Fibroblast of the aortic adventitia (primary cell): ENCODE measurements at places on chromosomes 11 and 22. TPM values are rescaled to one million over a fixed set of nuclear protein-coding genes. Genes with fewer than 3 reads are reported as not detected.

- no peak for DNase-seq
Measured at GRCh38 chr11:118648291-118648690, 31.2 kb downstream of the TREH start.

DNA sequence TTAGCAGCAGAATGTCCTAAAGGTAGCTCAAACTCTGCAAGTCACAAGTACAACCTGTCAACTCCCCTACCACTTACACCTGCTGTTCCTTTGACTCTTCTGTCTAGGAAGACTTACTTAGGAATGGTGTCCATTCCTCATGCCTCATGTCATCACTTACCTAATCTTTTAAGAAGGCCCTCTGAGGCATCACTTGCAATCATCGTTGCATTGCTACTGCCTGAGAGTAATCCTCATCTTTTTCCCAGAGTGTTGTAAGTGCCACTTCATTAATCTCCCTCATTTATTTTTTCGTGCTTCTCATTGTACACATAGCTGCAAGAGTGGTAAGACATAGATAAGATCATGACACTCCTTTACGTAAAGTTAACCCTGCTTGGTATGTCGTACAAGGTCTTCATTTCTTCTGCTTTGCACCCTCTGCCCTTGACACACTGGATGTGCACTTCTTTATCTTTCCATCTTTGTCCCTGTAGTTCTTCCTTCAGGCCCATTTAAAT is 54.6 kb downstream of the SFI1 start:
- DNase-seq = no peak

DNA sequence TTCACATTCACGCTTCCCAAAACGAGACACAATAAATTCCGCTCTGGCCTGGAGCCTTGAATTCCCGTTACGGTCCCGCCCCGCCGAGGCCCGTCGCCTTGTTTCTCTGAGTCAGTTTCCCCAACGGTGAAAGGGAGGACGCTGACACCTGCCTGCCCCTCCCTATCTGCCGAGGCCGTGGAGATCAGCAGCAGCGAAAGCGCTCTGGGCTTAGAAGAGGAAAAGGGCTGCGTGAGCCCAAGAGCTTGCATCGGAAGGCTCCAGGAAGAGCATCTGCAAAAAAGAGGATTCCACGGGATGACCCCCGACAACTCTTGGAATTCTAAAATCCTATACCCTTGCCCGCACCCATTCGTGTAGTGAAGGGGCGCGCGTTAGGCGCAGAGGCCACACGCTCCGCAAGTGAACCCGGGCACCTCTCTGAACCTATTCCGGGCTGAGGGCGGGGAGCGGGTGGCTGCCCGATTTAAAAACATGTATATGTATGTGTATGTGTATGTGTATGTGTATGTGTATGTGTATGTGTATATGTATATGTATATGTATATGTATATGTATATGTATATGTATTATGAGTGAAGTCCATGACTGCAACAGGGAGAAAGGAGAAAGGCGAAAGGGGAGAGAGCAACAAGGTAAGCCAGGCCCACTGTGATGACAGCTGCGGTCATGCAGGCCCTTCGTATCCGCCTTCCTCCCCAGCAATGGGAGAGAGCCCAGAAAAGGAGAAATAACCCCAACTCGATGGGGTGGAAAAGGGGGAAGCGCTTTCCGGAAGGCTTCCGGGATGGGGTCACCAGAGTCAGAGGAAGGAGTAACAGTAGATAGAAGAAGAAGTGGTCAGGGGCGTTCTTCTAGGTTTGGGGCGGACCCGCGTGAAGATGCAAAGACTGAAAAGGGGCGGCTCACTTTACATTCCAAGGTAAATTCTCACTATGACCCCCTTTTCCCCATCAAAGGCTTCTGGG is 948 bp upstream of the MRTFA start:
- no peak for DNase-seq

DNA sequence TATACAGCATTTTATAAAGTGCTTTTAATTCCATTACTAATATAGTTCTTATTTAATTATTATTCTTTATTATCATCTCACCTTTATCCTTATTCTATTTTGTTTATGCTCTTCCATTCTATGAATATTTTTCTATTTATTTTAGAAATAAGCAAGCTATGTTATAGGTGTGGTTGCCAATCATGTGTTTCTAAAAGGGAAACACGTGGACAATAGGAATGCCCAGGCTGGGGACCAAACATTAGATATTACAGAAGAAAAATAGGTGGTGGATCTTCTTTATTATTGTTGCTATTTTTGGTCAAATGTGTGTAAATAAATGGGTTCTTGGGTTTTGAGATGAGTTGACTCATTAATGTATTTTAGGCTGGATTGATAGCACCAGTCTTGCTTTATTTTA is 438.3 kb downstream of the RAB38 start:
- DNase-seq = no peak

DNA sequence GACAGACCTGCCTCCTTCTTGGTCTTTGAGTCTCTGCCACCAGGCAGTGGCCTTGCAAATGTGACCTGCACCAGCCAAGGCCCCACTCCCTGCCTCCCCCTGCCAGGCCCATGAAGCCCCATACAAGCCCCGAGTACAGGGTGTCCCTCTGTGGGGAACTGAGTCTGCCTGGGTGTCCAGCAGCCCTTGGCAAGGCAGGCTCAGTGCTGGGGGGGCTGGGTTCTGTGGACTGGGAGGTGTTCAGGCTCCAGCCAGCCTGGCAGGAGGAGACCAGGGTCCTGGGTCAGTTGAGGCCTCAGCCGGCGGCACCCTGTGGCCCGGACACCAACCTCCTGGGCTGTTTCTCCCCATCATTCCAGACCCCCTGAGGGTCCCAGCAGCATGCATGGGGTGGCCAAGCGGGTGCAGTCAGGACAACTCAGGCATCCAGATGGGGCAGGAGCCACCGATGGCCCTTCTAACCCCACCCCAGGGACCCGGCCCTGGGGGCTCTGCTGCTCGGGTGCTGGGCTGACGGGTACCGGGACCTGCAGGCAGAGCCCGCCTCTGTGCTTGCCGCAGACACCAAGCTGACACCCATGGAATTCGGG is 5.7 kb downstream of the MUC5AC start:
- DNase-seq = no peak

DNA sequence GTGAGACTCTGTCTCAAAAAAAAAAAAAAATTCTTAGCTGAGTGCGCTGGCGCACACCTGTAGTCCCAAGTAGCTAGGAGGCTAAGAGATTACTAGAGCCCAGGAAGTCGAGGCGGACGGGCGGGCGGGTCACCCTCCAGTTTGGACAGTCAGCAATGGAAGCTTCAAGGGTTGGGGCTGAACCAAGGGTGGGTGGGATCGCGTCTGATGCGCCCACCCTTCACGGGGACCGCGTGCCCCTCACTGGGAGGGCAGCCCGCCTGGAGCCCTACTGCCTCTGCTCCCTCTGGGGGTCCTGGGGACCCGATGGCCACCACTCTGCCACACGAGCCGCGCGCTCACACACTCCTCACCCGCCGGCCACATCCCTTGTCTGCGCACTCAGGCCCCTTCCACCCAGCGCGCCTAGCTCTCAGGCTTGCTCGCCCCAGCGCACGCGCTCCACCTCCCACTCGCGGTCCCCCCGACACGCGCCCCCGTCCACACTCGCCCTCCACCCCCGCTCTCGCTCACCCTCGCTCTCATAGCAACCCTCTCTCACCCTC is 494 bp downstream of the CHID1 start:
- no peak for DNase-seq

GRCh38 chr11:125807909-125808308 is 20.0 kb downstream of the PATE3 start:
- peak; percentile 58 for DNase-seq

DNA sequence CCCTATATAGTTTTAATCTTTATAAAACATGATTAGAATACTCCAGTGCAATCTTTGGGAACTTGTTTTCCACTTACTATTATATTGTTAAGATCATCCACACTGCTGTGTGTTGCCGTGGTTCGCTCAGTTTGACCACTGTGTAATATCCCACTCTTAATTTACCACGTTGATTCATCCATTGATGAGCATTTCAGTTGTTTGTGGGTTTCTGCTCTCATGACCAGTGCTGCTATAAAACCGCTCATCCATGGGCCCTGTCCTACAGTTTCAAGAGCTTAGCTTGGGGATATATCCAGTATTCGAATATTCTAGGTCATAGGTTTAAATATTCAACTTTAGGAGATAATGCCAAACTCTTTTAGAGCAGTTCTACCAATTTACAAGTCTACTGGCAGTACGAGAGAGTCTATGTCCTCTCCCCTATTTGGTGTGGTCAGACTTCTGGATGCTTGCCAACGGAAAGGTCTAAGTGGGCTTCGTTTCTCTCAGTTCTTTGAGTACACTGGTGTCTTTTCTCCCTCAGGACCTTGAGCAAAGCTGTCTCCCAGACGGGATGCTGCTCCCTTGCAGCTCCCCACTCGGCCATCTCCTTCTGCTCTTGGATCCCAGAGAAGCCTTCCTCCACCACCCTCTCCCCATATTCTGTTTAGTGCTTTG is 94.9 kb upstream of the ALX4 start:
- no peak for DNase-seq

DNA sequence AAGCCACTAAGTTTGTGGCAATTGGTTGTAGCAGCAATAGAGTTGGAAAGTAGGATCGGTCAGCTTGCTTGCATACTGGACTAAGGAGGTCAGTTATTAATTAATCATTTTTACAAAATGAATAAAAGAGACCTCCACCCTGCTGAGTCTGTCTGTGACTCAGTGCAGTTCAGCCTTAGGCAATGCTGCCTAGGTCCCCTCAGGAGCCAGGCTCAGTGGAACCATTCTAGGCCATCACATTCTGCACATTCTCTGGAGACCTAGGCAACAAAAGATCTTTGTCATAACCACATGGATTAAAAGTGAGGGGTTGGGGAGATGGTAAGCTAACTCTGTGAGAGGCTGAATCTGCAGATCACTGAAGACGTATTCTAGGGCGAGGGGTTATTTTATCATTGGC is 178.7 kb upstream of the CADM1 start:
- no peak for DNase-seq

GRCh38 chr11:74950374-74950969 is 1.4 kb downstream of the SPCS2 start:
- no peak for DNase-seq

GRCh38 chr11:94469416-94469815 is 24.2 kb downstream of the MRE11 start:
- no peak for DNase-seq

- peak; percentile 97 for DNase-seq
Measured at GRCh38 chr11:34653851-34654482, 33.1 kb downstream of the EHF start.

DNA sequence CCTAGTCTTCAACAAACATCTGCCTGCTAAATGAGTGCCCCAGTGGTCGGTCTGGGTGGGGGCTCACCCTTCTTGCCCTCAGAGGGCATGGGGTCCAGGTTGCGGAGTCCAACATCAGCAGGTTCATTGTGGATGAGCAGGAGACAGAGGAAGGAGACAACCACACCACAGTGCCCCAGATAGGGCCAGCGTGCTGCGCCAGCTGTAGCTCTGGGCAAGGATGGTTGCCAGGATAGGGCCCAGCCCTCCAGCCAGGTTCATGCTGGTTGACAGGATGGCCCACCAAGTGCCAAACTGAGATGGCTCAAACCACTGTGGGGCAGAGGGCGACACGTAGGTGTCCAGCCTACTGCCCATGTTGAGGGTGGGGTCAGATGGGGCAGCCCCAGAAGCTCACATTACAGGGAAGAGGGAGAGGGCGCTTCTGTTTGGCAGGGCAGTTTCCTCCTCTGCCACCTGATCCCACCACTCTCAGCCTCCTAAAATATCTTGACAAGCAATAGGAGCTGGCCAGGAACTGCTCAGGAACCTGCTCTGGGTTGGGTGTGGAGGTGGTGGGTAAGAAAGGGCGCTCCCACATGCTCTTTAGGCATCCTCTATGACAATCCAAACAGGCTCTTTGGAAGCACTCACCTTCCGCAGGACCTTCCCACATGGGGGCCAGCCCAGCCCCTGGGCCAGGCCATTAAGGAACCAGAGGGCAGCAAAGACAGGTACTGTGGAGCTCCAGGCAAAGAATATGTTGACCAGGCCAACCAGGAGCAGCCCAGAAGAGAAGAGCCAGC is 2.9 kb downstream of the SLC37A4 start:
- DNase-seq = no peak

- no peak for DNase-seq
Measured at GRCh38 chr11:126277322-126277721, 5.6 kb upstream of the TIRAP start.

- no peak for DNase-seq
Measured at GRCh38 chr11:69435161-69435986, 46.1 kb upstream of the LINC01488 start.

- no peak for DNase-seq
Measured at GRCh38 chr11:125410091-125410490, 86.0 kb downstream of the FEZ1 start.

GRCh38 chr11:8271106-8271886 is 7.6 kb upstream of the LMO1 start:
- DNase-seq = no peak

- DNase-seq = no peak
Measured at GRCh38 chr11:71144010-71144409, 108.4 kb downstream of the SHANK2 start.

- peak; percentile 80 for DNase-seq
Measured at GRCh38 chr11:120326228-120326627, 1.1 kb downstream of the TLCD5 start.

DNA sequence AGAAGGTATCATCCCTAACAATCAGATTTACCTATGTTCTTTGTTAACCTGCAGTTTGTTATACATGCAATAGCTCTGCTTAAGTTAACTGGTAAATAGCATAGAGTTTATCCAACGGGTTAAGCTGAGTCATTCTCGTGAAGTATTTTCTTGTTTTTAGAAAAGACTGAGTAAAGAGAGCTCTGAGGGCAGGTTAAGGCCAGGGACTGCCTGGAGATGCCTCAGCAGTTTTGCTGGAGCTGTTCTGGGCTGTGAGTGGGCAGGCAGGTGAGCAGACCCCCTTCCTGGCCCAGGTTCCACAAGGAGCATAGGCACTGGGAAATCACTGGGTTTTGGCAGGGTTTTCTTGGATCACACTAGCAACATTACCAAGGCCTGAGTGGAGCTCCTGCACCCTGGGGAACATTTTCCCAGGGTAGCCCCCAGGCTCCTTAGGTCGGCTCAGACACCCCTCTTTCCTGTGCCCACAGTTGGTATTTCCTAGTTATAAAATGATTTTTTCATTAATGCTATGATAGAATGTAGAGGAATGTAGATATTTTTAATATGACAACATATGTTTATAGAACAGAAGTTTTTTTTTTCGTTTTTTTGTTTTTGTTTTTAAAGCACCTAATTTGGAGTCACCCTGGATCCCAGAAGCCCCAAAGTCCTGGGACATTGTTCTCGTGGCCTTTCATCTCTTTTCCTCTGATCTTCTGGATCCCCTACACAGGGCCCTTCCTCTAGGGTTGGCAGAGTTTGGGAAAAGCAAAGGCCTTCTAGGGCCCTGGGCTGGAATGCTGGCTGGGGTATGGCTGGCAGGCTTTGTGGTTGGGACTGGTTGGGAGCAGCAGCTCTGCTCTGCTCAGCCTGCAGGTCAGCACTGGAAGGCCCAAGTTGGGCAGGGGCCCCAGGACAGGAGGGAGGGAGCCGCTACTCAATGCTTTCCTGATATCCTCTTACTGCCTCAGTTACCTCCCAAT is 26.7 kb downstream of the IRAG1 start:
- peak; percentile 50 for DNase-seq

IL17REL gene
- total RNA-seq = not detected in 2 replicates

RIMBP3B gene
- 0.09 TPM in 1 of 2 replicates, not detected in the other for total RNA-seq

POGLUT3 gene
- 20.3 and 68.1 TPM in 2 replicates for total RNA-seq

CEND1 gene
- 0.65 and 1.2 TPM in 2 replicates for total RNA-seq

CNGA4 gene
- total RNA-seq = not detected in 2 replicates

CCDC116 gene
- 0.18 and 0.25 TPM in 2 replicates for total RNA-seq
